ENCODE measurements at places on chromosomes 2 and 18.
A peak's percentile ranks its signal among the peaks of the same experiment; 100 is the strongest.

DNA sequence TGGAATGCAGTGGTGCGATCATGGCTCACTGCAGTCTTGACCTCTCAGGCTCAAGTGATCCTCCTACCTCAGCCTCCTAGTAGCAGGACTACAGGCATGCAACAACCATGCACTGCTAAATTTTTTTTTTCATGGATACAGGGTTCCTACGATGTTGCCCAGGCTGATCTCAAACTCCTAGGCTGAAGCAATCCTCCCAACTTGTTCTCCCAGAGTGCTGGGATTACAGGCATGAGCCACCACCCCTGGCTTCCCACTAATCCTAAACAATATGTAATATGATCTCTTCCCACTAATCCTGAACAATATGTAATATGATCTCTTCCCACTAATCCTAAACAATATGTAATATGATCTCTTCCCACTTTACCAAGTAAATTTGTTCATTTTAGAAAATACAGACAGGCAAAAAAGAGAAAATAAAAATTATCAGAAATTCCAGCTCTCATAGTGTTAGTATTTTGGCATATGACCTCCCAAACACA, 33.7 kb upstream of the C18orf32 start:
- DNase-seq = no peak

GRCh38 chr18:58314284-58314683, 270.3 kb downstream of the NEDD4L start:
- no peak for DNase-seq

GRCh38 chr2:1026141-1026540, 75.5 kb downstream of the SNTG2 start:
- no peak for DNase-seq

GRCh38 chr2:235844561-235844960, 323.6 kb downstream of the GBX2 start:
- no peak for DNase-seq

DNA sequence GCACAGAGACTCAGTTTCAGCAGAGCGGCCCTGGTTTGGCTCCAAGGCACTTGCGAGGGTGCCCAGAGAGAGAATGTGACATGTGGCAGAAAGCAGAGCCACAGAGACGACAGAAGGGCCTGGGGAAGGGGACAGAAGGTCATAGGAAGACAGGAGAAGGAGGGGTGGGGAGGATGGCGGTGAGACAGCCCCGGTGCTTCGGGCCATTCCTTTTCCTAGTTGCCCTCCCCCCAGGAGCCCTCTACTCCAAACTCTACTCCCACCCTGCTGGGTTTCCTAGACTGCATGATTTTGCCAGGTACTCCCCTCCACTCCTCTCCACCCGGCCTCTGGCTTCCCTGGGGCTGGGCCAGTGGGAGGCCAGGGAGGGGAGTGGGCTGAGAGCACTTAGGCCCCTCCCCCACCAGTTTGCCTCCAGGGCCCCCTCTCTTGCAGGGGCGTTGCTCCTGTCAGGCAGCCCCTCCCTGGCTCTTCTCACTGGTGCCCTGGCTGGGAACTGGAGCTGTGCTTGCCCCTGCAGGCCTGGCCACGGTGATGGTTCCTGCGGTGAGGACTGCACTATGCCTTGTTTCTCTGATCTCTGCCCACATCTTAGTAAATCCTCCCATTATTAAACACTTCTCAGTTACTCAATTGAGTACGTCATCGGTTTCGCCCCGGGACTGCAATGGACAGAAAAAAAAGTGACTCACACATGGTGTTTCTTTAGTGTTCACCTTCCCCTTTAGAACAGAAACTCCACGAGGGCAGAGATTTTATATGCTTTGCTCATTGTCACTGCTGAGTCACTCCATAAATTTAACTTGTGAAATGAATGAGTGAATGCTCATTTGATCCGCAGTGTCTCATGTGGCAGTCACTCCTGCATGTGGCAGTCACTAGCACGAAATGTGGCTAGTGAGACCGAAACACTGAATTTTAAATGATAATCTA, 58.7 kb upstream of the SP3 start:
- no peak for DNase-seq

DNA sequence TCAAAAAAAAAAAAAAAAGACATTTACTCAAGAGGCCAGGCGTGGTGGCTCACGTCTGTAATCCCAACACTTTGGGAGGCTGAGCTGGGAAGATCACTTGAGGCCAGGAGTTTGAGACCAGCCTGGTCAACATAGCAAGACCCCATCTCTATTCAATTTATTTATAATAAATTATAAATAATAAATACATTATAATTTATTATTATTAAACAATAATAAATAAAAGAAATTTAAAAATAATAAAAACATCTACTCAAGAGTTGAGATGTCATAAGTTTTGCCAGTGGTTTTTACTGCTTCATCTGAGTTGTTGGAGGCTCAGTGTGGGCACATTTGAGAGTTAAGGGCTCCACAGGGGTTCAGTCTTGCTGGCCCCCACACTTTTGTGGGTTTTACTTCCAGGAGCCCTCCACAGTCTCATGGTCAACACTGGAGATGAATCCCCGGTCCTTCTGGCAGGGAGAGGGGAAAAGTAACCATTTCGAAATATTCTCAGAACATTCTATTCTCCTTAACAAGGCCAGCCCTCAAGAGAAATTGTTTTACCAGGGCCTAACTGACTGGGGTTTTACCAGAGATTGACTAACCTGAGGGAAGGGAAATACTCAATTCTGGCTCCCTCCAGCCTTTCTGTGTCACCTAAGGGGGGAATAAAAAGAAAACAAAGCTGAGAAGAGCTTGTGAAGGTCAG, 51.6 kb upstream of the NCOA1 start:
- no peak for DNase-seq

GRCh38 chr2:237858294-237859081, 935 bp upstream of the RAMP1 start:
- peak; percentile 18 for DNase-seq

GRCh38 chr2:111011218-111011617, 109.5 kb upstream of the BCL2L11 start:
- no peak for DNase-seq

DNA sequence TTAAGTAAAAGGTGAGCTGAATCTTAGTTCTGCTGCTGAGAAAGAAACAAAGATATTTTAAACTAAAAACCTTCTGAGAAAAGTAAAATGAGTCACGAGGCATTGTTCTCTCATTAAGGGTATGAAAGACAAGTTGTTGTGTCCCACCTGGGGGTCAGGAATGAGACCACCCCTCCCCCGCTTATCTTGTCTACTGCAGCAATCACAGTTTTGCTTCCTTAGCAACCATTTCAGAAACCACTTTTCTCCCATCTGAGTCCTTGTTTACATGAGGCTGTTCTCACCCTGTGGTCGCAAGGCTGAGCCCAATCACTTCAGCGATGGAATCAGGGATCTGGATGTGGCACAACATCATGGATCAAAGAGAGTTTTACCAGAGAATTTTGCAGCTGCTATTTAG, 377.6 kb upstream of the NETO1 start:
- no peak for DNase-seq

- DNase-seq = no peak
Observed at GRCh38 chr2:30686000-30686399, 121.2 kb downstream of the CAPN13 start.

GRCh38 chr2:129337076-129337475, 642.4 kb upstream of the RAB6C start:
- no peak for DNase-seq

GRCh38 chr2:125553768-125554167, 1102.2 kb upstream of the GYPC start:
- no peak for DNase-seq

DNA sequence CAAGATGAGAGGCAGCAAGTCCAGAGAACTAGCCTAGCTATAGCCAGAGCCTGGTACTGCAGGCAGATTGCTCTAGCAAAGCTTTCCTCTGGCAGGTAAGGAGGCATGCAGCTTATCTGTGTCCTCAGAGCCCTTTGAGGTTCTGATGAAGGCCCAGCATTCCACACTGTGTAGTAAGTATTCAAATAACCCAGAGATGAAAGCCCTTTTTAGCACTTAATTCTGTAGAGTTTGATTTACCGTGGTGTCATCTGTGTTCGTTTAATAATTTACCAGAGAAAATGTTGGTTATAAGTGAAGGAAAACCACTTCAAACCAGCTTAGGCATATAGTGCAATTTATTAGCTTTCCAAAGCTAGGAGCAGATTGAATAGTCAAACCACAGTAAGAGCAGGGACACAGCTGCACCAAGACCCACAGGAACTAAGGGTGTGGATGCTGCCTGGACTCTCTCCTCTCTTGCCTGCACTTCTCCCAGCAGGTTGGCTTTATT, 226.6 kb downstream of the BABAM2 start:
- DNase-seq = no peak

Measured in CD8-positive, alpha-beta memory T cell (primary cell).